Stimulated activated CD8-positive, alpha-beta memory T cell treated with anti-CD3 and anti-CD28 coated beads, Interleukin-7, amount 100 ng/mL, for 4 hours (primary cell): ENCODE measurements at places on chromosomes 7 and 10.

GRCh38 chr10:31687663-31688482 is 240.8 kb downstream of the ARHGAP12 start:
- no peak for DNase-seq

- no peak for DNase-seq
Measured at GRCh38 chr7:46153951-46154787, 233.1 kb upstream of the IGFBP3 start.

DNA sequence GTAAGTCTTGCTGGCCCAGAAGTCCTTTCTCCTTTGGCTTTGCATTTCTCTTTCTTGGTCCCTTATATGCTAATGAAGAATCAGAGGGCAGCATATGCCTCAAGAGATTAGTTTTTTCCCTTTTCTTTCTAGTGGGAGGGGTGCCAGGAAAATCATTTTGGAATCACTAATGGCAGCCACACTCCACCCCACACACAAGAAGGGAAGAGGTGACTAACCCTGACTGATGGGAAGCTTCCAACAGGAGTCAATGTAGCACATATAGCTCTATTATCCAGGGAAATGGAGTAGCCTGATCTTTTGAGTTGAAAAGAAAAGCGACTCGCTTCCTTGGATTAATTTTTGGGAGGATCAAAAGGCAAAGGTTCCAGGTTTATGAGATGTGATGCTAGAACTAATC is 225.3 kb downstream of the KIF20B start:
- DNase-seq = no peak

DNA sequence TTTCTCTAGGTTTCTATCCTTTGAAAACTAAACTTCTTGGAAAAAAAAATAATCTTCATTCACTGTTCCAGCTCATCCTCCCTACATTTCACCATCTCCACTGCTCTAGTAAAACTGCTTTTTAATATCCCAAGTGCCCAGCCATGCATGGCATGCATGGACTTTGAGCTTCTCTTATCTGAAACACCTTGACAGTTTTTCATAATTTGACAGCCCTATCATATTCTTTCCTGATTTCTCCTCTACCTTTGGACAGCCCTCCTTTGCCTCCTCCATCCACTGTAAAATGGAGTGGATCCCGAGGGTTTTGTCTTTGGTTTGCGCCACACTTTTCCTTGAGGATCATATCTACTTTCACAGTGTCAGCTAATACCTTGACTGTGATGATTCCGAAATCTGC is 212.8 kb downstream of the ANK3 start:
- no peak for DNase-seq

DNA sequence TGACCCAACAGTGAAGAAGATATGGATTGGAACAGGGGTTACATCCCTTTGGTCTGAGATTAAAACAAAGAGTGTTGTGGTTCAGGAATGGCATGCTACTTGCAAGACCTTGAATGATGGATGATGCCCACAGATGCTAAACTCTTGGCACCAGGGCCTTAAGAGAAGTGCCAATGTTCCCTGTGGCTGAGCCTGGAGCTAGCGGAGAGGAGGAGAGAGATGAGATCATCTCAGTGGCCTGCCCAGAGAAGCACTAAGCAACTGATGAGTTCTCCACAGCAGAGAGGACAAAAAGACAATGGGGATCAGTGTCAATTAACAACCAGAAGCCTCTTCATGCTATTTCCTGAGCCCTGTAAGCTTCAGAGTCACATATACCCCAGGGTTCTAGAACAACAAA is 97.8 kb downstream of the ELAPOR2 start:
- no peak for DNase-seq

DNA sequence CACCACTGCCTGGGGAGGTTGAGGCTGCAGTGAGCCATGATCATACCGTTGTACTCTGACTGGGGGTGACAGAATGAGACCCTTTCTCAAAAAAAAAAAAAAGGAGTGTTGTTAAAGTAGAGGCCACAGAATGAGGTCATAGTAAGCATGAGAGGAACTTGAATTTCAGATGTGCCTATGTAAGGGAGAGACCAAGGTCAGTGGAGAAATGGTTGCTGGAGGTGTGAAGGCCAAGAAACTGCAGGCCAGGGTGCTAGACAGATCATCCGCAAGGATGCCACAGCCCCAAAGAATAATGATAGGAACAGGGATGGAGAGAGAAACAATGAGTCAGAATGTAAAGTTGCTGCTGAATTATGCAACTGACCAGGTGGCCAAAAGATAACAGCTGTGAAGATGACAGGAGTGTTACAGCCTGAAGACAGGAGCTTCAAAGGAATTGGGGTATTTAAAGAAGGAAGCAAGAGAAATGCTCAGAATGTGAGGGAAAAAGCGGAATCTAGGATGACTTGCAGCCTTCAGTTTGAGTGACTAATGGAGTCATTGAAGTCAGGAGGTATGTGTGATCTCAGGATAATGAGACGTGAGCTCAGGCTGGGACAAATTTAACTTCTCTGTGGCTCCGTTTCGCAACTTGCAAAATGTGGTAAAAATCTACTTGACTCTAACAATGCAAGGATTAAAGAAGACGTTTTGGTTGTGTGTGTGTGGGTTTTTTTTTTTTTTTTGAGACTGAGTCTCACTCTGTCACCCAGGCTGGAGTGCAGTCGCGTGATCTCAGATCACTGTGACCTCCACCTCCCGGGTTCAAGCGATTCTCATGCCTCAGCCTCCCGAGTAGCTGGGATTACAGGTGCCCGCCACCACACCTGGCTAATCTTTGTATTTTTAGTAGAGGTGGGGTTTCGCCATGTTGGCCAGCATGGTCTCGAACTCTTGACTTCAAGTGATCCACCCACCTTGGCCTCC is 22.2 kb downstream of the TYW1B start:
- DNase-seq = no peak

DNA sequence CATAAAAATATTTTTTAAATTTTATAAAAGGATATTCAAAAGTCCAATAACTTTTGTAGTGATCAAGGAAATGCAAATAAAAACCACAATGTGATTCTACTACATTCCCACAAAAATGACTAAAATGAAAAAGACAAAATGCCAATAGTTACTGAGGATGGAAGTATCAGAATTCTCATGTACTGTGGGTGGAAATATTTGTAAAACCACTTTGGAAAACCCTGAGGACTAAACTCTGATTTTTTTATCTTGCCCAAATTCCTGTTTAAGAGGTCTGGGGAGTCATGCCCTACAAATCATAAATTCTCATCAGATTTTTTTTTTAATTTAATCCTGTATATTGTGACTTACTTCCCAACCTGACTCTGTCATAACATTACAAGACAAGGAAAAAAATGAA is 9.8 kb upstream of the SEMA3D start:
- DNase-seq = no peak

DNA sequence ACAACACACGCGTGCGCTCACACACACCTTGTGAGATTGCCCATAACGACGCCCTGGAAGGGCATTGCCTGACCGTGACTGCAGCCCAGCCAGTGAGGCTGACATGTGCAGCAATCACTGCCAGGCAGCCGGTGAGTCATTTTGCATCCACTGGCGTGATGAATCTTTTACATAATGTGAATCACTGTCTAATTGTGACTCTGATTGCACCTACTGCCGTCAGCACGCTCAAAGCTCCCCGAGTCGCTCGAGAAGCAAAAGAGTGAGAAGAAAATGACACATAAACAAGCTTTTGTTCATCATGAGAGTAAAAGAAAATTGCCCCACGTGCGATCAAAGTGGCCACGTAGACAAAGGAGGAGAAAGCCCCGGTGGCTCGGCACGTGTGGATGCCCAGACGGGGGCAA is 117.4 kb upstream of the PFKP start:
- no peak for DNase-seq

DNA sequence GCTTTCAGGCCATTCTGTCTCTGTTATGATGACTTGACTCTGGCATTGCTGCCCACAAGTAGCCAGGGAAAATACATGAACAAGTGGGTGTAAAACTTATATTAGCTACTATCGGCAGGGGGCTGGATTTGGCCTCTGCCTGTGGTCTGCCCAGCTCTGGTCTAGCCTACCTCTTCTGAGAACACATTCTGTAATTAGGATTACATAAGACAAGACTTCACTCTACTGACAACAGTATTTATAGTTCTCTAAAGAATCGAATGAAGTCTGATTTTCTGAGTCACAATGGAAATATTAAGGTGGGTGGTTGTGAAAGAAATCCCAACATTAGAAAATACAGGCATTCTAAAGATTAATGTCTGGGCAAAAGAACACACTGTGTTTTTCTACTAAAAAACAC is 55.5 kb downstream of the DLD start:
- DNase-seq = no peak

GRCh38 chr10:132518572-132519381 is 18.8 kb upstream of the INPP5A start:
- DNase-seq = no peak

GRCh38 chr7:151123822-151124464 is 37.7 kb downstream of the AGAP3 start:
- peak; percentile 66 for DNase-seq

DNA sequence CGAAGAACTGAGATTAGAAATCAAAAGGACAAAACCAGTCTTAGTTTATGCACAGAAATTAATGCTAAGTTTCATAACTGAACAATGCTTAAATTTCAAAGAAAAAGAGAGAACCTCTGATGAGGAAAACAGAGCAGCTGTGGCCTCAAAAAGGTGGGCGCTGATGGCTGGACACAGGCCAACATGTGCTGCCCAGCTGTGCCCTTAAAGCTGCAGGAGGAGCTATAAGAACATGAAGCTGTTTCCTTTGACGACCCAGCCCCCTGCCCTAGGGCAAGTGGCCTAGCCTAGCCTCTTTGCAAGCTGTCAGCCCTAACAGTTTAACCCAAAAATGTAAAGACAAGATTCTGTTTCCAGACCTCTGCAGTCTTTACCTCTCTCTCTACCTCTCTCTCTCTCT is 107.7 kb downstream of the GRID1 start:
- DNase-seq = no peak

GRCh38 chr10:73854310-73854709 is 20.0 kb downstream of the CAMK2G start:
- DNase-seq = no peak

GRCh38 chr10:112967200-112967599 is 17.2 kb downstream of the TCF7L2 start:
- no peak for DNase-seq

DNA sequence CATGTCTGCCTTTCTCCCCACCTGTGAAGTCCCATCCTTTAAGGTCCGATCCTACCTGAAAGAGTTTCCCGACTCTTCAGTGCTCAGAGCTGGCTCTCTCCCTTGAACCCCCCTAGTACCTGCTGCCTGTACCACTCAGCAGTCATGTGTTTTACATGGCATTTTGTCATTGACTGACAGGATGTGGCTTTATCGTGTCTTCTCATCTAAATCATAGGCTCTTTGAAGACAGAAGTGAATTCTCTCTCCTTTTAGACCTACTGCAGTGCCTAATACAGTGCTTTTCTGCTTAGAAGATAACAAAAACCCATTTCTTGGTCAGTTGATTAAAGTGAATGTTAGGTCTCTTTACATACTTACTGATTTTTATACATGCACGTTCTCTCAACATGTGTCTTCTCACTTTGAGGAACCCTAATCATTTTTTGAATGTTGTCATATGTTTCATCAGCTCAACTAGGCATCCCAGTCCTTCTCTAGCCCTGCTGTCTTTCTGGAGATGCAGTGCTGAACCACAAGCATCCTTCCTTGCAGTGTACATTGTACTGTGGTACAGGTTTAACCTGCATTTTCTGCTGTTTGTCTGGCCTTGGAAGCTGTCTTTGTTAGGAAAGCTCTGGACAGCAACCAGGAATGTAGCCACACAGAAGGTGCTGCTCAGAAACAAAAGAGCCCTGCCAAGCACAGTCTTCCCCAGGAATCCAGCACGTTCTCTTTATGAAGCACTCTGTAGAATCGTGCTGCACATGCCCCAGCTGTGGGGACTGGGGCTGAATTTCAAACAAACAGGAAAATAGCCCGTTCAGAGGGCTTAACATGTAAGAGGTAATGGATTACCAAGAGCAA is 28.1 kb upstream of the LRRC4 start:
- no peak for DNase-seq

GRCh38 chr10:98748298-98748697 is 301.6 kb upstream of the HPS1 start:
- DNase-seq = no peak

DNA sequence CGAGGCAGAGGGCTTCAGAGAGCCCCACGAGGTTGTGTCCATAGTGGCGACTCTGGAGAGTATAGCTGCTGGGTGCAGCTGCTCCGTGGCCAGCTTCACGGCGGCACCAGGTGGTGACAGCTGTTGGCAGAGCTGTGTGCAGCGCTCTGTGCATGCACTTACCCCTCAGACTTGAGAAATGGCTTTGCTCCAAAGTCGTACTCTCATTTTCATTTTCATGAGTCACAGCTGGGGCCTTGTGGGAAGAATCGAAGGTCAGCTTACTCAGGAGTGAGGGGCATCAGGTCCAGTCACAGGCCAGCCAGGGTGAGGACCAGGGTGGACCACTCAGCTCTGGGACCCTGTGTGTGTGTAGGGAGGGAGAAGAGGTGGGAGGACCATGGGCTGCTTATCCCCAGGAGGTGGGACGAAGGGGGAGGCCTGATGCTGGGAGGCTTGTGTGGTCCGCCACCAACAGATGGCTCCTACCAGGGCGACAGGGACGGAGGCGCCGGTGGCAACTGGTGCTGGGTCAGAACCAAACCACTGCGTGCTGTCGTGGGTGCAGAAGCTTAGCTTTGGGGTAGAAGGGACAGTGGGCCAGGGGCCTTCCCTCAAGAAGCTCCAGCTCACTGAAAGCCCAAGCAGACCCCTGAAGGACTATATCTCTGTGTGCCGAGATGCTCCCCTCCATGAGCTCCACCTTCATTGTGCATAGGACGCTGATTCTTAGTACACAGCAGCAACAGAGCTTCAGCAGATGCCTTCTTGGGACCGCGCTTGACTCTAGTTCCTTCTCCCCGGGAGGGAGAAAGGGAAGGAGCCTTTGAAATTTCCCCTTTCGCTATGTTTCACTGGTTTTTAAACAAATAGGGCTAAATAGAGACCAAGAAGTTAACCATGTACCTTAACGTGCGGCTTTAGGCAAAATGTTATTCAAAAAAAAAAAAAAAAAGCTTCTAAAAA is 225.0 kb downstream of the CELF2 start:
- no peak for DNase-seq

DNA sequence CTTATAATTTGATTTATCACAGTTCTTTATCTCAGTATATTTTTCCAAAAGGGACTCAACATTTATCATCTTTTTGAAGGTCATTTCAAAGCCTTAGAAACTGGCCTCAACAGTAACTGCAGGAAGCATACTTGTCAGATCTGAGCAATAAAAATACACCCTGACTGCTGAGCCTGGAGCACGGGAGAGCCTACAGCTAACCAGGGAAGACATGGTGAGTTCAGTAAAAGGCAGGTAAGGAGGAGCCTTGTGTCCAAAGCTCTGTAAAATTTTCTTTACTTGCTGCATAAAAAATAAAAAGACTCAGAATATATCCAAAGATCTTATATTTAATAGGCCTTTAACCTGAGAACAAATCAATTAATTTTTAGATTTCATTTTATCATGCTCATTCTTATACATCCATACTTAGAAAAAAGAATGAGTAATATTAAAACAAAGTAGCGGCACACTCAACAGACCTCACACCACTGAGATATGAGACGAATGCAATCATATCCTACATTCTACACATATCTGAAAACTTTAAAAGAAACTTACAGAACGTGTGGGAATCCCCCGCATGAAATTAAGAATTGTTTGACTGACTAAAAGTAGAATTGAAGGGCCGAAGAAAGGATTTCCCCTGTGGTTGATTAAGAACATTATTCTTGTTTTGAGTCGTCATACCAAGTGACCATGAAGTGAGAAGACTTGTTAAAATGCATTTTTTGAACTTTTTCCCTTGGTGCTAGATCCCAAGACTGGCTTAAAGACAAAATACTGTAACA is 296.4 kb upstream of the MKLN1 start:
- no peak for DNase-seq
